ENCODE measurements at places on chromosomes 11 and 22. TPM values are rescaled to one million over a fixed set of nuclear protein-coding genes. Genes with fewer than 3 reads are reported as not detected.

CBL gene
- polyA plus RNA-seq: 3.4 TPM

DNA sequence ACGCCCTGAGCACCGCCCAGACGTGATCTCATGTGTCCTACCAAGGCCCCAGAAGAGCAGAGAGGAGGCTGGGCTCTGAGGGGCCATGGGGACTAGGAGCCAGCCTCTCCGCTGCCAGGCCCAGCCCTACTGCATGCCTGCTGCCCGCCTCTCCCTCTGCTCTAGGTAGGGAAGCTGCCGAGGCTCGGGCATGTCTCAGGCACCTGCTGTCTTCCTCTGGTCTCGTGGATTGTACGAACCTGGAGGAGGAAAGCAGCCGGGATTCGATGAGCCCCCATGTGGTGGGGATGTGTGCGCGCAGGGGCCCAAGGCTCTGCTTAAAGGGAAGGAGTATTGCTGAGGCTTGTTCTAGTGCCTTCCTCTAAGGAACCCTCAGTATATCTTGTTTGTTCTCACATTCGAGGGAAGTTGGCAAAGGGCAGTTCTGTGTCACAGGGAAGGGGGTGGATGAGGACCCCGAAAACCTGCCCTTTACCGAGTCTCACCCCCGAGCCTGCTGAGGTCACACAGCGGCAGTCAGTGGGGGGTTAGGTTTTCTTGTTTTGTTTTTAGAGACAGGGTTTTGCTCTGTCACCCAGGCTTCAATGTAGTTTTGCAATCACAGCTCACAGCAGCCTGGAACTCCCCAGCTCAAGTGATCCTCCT, 21.2 kb downstream of the DAGLA start:
- DNase-seq: no peak

OR4X2 gene
- polyA plus RNA-seq: not detected

DNA sequence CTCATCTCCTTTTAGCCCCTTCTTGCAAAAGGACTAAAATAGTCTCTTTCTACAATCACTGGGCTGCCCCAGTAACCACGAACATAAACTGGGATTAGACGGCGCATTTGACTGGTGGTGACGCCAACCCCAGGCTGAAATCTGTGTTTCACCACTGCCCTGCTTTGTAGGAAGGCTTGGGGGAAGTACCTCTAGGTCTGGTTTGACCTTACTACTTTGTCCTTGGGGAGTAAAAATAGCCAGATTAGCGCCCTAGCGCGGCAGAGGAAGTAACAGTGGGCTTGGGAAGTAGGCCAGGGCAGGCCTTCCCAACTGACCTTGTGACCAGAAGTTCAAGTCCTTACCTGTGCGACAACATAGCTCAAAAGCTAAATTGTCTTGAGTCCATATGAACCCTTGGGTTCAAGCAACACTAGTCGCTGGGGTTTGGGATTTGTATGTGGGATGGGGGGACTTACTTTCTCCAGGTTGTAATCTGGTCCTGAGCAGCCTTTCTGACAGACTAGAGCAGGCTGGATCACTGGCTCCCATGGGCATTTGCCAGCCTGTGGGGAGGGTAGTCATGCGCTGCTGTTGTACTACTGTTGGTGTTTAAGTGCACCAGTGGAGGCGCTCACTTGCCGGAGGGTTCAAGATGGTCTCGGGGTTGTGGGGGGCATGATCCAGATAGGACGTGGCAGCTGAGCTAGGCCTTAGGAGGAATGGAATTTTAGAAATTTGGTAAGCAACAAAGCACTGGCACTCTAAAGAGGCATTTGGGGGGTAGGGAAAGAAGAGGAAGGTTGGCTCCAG, 953 bp upstream of the PACS1 start:
- DNase-seq: peak; percentile 59

PTPRCAP gene
- polyA plus RNA-seq: 1.3 TPM

- DNase-seq: peak; percentile 96
Measured at GRCh38 chr22:46150034-46150654, at the start of gene PPARA. TSS of gene PPARA (plus strand) at chr22:46150526. CDS start at chr22:46198384, 47,858 bp downstream.

DNA sequence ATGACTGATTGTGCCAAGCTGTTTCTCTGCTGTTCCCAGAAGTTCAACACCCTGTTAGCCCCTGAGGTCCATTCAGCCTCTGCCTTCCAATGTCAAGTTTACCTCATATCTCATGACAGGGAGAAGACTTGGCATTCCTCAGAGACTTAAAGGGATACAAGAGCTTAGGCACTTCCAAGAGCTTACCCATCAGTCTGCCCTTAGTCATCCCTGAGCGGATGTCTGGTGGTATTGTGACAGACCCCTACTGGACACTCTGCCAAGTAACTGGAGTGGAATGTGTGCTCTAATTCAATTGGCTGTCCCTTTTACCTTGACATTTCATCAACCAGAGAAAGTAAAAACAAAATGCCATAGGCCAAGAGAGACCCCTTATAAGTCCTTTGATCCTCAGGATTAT, 151.5 kb downstream of the AASDHPPT start:
- DNase-seq: no peak

DNA sequence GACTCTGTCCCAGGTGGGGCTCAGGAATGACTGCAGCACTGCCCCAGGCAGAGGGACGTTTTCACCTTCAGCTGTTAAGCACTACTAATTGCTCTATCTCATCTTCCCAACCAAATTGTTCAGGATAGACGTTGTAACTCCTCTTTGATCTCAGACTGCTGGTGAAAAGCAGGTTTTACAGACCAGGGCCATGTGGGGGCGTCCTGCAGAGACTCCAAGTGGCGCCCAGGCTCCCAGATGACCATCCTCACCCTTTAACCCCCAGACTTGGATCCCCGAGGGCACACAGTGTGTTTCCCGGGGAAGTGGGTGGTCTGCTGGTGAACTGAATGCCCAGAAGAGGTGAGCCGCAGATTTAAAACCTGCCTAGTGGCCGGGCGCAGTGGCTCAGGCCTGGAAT, 23.9 kb downstream of the FADD start:
- no peak for DNase-seq

GRCh38 chr11:110358336-110358735, 61.9 kb upstream of the RDX start:
- DNase-seq: no peak

GRCh38 chr11:131999084-131999483, 628.7 kb downstream of the NTM start:
- no peak for DNase-seq

ZP1 gene
- 0.30 TPM for polyA plus RNA-seq

DNA sequence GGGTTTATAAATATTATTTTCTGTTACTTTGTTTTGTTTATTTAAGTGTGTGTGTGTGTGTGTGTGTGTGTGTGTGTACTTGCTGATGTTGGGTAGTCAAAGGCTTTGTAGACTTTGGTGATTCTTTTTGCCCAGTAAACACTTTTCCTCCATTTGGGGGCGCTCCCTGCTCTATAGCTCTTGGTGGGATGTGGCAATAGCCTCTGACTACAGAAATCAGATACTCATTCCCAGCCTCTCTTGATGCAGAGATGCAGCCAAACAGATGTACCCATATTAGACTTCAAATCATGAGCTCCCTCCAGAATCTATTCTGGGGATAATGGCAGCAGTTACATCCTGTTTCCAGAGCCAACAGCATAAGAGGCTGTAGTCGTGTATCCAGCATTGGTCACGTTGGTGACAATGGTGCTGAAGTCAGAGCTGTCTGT, 33.4 kb upstream of the APOL5 start:
- no peak for DNase-seq

DNA sequence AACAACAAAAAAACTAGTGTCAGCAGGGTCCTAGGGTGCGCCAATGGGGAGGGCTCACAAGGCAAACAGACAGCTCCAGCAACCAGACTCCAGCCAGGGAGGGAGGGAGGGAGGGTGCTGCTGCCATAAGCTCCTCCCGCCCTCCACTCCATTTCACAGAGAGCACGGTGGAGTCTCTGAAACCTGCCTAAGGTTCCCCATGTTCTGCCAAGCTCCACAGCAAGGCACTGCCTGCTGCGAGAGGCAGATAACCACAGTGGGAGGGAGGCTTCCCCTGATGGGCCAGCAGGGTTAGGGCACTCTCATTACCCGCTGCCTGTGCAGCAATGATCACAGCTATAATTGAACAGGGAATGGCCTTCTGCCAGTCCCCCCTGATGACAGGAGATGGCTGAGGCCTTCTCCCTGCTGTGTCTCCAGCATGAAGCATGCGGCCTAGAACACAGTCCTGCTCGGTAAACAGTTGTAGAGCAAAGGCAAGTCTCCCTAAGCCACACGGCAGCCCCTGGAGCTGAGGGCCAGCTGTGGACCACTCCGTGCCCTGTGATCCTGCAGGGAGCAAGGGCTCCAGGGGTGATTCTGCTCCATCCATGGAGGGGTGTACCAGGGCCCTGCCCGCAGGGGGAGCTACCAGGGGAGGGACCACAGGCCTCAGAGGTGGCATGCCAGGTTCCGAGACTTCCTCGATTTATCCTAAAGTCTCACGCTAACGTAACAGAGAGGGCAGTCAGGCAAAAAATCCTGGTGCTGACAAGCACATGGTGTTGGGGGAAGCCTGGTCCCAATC, 42.9 kb downstream of the PC start:
- no peak for DNase-seq

DNA sequence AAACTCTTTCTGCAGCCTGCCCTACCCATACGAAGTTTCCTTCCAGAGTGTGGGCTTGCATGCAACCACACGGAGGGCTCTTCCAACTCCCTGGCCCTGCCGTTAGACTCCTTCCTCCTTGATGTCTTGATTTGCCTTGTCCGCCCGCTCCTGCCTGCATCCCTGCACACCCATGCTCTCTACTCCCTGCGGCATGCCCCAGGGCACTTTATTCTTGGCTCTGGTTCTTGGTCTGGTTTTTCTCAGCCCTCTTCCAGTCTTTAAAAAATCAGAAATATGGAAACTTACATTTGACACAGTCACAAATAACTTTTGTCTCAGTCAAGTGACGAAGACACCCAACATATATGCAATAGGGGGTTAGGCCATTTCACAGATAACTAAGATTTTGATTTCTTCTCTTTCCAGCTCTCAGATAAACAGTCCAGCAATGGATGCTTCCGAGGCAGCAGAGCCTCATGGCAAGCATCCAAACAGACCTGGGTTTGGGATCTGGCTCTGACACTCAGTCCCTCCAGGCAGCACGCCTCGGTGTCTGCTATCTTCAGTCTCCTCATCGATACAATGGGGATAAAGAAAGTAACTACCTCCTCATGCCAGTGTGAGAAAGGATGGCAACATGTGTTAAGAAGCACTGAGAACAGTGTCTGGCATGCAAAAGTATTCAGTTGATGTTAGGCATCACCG, 15.7 kb upstream of the OPCML start:
- no peak for DNase-seq

DNA sequence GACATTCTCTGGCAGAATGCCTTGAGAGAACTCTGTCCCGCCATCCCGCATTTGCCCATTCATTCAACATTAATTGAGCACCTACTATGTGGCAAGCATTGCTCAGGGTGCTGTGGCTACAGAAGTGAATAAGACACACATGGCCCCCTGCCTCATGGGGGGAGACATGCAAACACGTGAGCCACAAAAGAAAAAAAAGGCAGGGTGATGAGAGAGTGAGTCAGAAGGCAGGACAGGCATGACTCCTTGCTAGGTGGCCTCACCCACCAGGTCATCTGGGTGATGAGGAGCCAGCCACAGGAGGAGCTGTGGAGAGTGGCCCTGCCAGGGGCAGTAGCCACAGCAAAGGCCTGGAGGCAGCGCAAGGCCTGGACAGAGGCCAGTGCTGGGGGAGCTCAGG, 4.9 kb downstream of the CHRM4 start:
- DNase-seq: no peak

GRCh38 chr11:67354075-67355022, 1.0 kb upstream of the POLD4 start:
- peak; percentile 78 for DNase-seq

- no peak for DNase-seq
Measured at GRCh38 chr11:74006743-74007304, 2.1 kb downstream of the UCP3 start.

DNA sequence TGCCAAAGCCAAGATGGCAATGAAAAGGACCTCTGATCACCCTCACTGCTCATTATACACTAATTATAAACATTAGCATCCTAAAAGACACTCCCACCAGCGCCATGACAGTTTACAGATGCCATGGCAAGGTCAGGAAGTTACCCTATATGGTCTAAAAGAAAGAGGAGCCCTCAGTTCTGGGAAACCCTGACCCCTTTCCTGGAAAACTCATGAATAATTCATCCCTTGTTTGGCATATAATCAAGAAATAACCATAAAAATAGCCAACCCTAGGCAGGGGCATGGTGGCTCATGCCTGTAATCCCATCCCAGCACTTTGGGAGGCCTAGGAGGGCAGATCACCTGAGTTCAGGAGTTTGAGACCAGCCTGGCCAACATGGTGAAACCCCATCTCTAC, 12.7 kb upstream of the CAPN5 start:
- DNase-seq: no peak

- no peak for DNase-seq
Measured at GRCh38 chr22:22458896-22459588, 49.5 kb downstream of the ZNF280B start.

TBX1 gene
- 18.2 TPM for polyA plus RNA-seq

CTSW gene
- polyA plus RNA-seq: 0.08 TPM

CABP7 gene
- polyA plus RNA-seq: 0.04 TPM

GRCh38 chr11:20090654-20091374, 69.5 kb downstream of the DBX1 start:
- DNase-seq: no peak

- DNase-seq: peak; percentile 42
Measured at GRCh38 chr11:17063171-17064002, 14.1 kb downstream of the RPS13 start.

GRCh38 chr11:47565340-47566148, at the start of gene PTPMT1:
TSS of gene PTPMT1 (plus strand) at chr11:47565599. CDS start at chr11:47565623, 24 bp downstream.
- DNase-seq: peak; percentile 86

DNA sequence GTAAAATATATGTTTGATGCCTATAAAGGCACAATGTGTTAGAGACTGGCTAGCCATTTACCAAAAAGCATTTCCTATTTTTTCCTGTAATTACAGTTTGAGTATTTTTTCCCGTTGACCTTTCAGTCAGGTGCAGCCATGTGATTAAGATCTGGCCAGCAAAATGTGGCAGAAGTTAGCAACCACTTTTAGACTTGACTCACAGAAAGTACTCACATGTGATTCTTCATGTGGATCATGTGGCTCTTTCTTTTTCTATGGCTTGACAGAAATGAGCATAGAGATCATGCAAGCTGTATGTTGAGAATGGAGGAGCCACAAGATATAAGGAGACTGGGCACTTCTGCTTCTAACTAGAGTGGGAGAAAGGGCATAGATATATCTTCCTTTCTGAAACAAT, 27.3 kb upstream of the RAB38 start:
- DNase-seq: no peak

DNA sequence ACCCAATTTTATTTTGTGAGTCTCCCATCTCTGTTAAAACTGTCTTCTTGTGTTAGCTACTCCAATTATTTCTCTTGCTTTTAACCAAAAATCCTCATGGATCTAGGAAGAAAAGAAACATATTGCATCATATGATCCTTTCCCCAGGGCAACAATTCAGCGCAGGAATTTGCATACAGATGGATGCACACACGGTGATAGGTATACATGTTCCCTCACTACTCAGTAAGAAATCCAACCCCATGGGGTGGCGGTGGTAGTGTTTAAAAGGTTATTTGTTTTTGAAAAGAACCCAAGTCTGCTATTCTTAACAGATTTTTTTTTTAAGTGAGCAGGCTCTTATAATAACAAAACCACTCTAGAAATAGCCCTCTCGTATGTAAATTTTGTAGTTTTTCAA, 4.2 kb upstream of the SYN3 start:
- no peak for DNase-seq
